CD4-positive, alpha-beta T cell treated with Interleukin-2 at 100 ng/mL for 4 hours (primary cell): ENCODE measurements at places on chromosomes 2 and 18.

- DNase-seq = no peak
Observed at GRCh38 chr2:29789911-29790485, 131.4 kb downstream of the ALK start.

- no peak for DNase-seq
Observed at GRCh38 chr2:53987336-53987921, 16.6 kb upstream of the PSME4 start.

- no peak for DNase-seq
Observed at GRCh38 chr2:234406085-234406484, 90.8 kb downstream of the ARL4C start.

DNA sequence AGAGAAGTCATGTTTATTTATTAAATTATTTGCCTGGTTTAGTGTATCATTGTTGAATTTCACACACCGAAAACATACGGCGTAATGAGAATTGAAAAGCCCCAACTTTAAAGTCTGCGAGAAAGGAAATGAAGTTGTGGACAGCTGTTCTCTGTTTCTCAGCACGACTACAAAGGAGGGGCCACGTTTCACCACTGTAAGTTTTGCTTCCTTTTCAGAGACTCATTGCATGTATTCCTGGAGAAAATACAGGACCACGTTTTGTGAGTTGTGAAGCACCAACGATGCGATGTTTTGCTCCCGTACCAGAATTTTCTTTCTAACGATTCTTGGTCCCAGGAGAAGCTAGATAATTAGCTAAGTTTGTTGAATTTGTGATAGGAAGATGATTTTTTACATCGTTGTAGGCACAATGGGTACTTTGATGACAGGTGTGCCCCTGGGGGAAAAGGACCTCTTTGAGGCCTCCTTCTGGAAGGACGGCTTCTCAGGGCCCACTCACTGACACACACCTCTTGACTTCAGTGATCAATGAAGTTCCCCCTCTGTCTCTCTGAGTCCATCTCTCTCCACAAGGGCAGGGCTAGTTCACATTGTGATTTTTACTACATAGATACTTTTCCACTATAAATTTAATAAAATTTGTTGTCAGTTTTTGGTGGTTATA lies 23.7 kb upstream of the ACKR3 start:
- DNase-seq = peak; percentile 45

GRCh38 chr2:203612246-203612645 lies 77.1 kb upstream of the RAPH1 start:
- no peak for DNase-seq

GRCh38 chr2:8154936-8155335 lies 526.9 kb upstream of the ID2 start:
- no peak for DNase-seq

- DNase-seq = no peak
Observed at GRCh38 chr2:56474412-56475158, 290.8 kb downstream of the CCDC85A start.

GRCh38 chr2:85078536-85078935 lies 54.7 kb upstream of the TCF7L1 start:
- no peak for DNase-seq

- no peak for DNase-seq
Observed at GRCh38 chr2:241999184-241999583, 129.7 kb downstream of the RTP5 start.

DNA sequence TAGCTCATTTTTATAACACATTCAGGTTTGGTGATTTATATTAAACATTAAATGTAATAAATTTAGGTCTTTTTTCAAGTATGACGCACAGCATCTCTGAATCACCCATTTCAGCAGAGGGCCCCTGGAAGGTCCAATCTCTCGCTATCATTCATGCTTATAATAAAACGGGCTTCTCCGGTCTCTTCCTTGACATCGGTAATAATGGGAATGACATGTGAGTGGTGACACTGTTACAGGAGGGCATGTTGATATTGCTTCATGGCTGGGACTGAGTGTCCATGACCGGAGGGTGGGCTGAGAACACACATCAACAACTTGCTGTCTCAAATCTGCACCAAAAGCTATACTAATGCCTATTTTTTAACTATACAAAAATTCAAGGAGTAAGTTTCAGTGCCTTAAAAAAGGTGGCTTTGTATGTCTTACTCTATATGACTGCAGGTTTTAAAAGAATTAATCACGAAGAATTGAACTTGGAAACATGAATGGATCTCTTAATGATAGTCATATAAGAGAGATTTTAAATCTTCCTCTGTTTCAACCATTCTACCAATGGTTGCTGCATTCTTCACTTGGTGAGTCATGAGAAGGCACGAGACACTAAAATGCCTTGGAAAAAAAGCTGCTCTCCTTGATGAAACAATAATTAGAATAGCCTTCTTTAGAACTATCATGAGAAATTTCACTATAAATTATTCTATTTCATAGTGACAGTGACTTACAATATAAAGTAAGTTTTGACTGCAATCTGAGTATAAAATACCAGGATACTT lies 101.9 kb upstream of the NRP2 start:
- DNase-seq = no peak

DNA sequence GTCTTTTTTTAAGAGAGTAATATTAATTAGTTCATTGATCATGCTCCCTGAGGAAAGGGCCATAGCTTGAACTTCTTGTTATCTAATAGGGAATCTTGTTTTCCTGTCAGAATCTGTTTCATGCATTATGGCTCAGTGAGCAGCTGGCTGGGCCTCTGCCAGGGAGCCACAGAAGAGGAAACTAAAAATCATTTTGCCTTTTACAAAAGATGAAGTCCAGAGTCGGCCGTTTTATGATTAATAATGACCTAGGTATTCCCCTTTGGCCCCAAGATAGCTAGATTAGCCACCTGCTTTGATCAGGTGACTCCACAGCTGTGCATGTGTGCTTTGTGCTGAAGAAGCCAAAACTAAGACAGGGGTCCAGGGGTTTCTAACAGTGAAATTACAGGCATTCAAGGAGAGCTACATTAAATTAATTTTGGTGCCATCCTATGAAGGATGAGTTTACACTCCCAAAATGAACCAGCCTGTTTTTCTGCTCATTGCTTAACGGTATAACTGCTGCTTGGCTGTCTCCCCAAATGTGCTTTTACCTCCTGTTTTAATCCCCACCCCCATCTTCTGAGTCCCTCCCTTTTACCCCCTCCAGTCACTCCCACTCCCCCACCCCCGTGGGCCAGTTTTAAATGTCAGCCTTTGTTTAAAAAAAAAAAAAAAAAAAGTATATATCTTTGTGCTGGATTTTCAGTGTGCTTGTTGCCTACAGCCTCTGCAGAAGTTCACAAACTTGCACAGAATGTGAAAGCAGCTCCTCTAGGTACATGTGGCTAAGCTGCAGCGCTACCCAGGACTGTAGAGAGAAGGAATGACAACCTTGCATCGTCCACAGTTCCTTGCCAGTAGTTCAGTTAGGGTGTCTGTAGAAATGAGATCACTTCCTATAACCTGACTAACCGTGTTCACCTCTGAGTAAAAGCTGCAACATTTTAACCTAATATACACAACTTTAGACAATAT lies 93.1 kb downstream of the CABLES1 start:
- no peak for DNase-seq

DNA sequence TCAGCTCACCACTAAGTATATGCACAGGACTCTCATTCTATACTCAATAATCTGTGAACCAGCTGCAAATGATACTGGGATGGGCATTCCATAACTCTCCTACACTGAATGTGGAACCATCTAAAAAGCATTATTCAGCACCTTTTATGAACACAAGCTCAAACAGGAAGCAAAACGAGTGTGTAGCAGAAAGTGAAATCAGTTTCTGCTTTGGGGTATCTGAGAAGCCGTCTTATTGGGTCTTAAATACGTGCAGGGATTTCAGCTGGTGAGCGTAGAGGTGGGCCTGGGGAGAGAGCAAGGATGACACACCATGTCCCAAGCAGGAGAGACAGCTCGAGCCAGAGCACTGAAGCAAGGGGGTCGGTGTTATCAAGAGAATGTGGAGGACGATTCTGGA lies 120.0 kb upstream of the TTN start:
- no peak for DNase-seq

DNA sequence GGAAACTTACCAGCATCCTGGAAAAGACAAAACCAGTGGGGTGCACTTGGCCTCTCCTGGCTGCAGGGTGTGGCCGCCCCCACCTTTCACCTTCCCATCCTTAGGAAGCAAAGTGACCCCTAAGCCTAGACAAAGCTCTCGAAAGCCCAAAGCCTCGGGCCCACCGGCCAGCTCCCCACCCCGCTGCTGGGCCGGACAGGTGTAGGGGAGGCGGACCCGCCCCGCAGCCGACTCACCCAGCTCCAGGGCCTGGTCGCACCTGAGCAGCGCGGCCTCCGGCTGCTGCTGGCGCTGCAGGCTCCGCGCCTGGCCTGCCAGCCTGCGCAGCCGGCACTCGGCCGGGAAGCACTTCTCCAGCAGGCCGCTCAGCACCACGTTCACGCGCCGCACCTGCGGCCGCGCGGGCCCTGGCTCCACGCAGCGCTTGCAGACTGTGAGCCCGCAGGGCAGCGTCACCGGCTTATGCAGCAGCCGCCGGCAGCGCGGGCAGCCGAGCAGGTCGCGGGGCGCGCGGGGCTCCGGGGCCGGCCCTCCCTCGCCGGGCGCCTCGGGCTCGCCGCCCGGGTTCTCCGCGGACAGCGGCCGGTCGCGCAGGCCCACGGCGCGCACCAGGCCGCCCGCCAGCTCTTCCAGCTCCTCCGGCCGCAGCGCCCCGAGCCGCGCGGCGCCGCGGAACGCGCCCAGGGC lies 979 bp downstream of the LONRF2 start:
- DNase-seq = no peak

DNA sequence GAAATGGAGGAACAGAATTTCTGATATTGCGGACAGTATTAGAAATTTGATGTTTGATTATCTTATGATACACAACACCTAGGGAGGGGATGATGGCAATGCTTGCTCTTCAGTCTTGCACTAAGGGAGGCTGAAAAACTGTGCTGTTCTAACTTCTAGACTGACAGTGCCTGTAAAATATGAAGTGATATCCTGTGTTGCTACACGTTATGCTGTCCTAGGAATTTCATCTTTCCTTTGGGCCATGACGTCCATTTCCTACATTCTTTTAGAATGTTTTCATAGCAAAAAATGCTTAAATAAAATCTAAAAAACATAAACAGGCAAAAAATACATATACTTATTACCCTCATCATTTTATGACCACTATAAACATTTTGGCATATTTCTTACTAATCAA lies 55.3 kb downstream of the OSBPL1A start:
- no peak for DNase-seq

DNA sequence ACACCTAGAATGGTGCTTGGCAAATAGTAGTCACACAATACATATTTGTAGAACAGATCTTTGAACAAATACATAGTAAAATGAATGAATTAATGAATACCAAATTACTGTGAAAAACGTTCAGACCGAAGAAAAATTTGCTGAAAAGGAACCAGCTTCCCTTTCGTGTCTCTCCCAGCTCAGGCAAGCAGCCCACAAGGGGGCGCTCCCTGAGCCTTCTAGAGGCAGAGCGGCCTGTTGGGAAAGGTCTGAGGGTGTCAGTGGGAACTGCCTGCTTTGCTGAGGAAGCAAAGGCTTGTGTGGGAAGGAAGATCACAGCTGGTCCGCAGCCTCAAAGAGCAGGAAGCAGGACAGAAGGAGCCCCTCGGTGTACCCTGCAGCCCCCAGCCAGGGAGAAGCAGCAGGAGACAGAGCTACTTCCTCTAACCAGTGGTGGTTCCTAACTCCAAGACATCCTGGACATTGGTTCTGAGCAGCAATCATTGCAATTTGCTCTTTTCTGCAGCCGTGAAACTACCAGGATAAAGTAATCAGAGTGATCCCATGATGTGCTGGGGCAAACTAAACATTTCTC lies 231.1 kb downstream of the ANKRD30B start:
- no peak for DNase-seq

- no peak for DNase-seq
Observed at GRCh38 chr18:57194622-57195021, 47.7 kb downstream of the BOD1L2 start.

- DNase-seq = peak; percentile 56
Observed at GRCh38 chr2:9422321-9423099, 818 bp downstream of the ITGB1BP1 start.

- no peak for DNase-seq
Observed at GRCh38 chr2:241376808-241377207, 20.7 kb downstream of the FARP2 start.

DNA sequence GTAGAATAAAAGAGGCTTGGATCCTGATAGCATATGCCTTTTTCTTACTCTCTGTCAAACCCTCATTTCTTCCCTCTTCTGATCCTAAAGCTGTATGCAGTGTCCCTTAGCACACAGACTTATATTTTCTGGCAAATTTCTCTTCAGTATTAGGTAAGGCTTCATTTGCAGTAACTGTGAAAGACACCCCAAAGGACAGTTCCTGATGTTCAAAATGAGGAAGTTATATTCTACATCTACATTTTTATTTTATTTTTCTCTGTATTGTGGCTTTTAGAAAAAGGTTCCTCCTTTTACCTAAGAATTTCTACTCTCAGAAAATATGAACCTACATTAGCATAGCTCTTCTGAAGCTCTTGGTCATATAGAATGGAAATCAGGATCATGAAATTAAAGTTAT lies 261.7 kb downstream of the PDE11A start:
- no peak for DNase-seq

GRCh38 chr2:16617282-16618266 lies 48.1 kb downstream of the CYRIA start:
- DNase-seq = no peak

DNA sequence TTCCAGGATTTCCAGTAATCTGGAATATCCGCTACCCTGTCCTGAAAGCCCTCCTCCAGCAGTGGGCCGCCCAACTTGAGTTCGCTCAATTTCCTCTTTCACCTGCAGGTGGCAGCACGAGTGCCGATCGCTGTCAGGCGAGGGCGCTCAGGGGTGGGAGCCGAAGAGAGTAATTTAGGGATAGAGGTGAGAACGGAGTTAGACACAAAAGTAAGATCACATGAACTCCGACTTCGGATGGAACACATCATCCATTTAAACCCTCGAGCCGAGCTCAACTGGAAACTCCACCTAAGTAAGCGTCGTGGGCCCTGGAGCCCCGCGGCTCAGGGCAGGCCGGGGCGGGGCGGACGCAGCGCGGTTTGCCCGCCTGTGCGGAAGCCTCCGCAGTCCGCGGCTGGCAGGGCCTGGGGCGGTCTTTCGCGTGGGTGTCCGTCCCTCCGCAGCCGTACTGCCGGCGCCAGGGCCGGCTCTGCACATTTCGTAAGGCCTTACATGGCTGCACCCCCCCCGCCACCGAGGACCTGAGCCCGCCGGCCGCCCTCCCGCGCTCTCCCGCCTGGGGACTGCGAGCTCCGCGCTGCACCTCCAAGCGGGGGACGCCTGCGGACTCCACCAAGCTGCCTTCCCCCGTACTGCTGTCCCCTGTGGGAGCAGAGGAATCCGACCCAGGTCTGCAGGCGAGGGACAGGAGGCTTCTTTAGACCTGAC lies 61.2 kb downstream of the SEMA4F start:
- peak; percentile 82 for DNase-seq

DNA sequence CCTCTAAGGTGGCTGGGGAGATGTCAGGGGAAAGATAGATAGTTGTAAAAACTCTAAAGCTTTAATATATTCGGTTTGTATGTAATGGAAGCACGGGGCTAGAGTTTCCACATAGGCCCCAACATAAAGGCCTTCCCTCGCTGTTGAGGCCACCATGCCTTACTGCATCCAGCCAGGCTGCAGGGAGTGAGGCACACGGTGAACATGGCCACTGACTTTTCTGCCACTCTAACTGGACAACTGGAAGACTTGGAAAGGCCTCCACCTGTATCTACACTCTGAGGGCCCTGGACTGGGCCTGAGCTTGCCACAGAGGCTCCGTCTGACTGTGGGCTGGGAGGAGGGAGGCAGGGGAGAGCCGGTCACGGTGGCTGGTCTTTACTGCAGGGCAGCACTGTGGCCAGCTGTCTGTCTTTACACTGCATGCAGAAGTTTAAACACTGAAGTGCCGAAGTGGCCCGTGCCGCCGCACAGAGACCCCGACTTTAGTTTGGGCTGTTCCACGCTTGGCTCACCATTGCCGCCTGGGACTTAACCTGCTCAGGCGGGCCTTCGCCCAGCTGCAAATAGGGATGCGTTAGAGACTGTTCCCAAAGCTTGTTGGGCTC lies 66.7 kb downstream of the EMILIN2 start:
- DNase-seq = no peak
